Activated CD8-positive, alpha-beta memory T cell treated with anti-CD3 and anti-CD28 coated beads for 1 hour (primary cell): ENCODE measurements at places on chromosomes 7 and 10.

DNA sequence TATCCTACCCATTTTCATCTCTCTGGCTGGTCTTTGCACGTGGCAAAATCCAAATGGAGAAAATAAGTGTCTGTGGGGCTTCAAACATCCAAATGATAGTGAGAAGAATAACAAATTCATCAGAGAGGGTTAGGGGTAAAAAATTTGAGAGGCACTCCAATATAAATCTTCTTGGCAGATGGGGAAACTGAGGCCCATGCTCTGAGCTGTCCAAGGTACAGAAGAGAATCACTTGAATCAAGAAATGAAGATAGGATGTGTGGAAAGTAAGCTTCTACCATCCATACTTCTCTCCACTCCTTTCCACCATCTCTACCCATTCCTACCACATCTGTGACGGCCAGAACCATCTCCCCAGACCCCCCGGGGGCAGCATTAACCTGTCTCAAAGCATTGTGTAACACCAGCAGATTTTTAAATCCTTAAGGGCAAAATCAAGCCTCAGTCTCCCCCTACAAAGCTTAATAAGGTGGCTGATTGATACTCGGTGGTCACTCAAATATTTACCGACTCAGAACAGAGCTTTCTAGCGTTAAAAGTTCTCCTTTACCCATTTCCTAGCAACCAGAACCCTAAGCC lies 818 bp downstream of the GOT1 start:
- no peak for DNase-seq

DNA sequence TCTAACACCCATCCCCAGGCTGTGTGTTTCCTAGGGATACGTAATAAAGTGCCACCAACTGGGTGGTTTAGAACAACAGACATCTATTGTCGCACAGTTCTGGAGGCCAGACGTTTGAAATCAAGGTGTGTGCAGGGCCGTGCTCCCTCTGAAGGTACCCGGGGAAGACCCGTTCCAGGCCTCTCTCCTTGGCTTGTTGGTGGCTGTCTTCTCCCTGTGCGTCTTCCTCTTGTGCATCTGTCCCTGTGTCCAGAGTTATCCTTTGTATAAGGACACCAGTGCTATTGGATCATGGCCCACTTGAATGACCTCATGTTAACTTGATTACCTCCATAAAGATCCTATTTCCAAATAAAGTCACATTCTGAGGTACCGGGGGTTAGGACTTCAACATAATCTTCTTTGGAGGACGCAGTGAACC lies 15.6 kb downstream of the GRK5 start:
- DNase-seq = no peak

- no peak for DNase-seq
Measured at GRCh38 chr10:122147663-122148062, 123.4 kb upstream of the BTBD16 start.

GRCh38 chr7:25408012-25408687 lies 179.9 kb upstream of the NPVF start:
- DNase-seq = no peak

- no peak for DNase-seq
Measured at GRCh38 chr7:122311050-122311700, 6.6 kb upstream of the FEZF1 start.

DNA sequence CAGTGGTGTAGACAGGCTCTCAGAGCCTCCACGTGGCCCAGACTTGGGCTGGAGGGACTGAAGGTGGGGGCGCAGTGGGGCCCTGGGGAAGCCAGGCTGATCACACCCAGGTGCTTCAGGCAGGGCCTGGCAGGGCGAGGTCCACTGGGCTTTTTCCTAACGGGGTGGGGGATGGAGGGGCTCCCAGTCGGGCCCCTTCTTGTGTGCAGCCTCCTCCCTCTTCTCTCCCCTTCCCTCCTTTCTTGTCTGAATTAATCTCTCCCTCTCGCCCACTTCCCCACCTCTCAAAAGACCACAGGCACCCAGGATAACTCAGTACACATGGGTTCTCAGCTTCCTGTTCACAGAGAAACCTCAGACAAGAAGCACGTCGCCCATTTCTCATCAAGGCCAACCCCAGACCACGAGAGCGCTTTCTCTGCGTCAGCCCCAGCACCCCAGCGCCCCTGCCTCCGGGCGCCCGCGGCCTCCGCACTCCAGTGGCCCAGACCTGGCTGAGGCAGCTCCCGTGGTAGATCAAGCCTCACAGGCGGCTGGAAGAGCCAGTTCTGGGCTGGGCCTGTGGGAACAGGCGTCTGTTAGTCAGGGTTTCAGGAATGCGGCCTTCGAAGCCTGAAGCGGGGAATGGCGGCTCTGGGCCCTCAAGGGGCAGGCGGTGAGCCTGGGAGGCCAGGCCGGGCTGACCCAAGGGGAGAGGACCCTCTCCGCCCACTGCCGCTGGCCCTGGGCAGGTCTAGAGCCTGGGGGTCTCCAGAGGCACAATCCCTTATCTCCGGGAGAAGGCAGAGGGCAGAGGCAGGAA lies 50.6 kb downstream of the PWWP2B start:
- DNase-seq = peak; percentile 53

DNA sequence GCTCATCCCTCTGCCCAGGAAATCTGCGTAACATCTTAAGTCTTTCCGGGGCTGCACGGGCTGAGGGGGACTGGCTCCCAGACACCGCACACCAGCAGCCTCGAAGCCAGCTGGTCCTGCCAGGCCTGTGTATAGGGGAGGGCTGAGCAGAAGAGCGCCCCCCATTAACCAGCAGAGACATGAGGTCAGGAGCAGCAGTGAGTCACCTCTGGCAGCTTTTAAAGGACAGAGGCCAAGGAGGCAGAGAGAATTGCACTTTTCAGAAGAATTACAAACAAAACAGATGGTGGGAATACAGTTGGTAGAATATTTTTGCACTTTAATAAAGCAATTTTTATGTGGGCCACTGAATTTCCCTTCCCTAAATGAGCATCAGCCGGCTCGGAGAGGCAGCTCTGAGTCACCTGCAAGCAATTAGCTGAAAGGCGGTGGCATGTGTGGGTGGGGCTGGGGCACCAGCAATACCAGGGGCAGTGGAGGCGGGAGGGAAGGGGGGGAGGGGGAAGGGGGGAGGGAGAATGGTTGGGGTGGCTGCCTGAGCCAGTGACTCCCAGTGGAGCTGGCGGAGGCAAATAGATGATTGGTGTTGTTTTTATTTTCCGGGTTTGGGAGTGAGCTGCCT lies 39.1 kb downstream of the GOLGA7B start:
- no peak for DNase-seq

DNA sequence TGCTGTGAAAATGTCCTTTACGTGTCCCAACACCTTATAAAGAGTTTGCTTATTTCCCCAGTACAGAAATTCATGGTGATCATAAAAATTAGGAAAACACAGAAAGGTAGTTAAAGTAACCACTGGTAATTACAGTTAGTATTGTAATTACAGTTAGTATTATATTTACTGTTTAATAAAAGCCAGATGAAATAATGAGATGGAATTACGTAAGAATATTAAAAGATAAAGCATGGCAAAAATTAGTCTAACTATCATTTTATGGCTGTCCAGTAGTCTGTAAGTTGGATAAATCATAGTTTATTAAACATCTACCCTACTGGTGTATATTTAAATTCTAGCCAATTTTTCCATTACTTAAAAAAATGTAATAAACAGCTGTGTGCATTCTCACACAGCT lies 638.8 kb downstream of the ACTR3B start:
- no peak for DNase-seq

DNA sequence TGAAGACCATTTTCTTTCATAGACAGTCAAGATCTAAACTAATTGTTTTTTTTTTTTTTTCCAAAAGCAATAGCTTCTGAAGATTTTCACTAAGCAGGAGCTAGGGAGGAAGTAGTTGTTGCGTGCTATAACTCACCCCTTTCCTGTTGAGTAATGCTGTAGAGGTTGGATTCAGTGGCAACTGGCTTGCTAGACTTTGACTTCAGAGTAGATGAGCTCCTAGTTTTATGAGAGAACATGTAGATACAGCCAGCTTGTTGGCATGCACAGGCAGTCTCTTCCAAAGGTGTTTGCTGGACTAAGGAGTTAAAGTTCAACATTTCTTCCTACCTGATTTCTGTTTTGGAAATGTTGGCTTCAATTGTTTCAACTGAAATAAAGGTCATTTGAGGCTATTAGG lies 66.2 kb upstream of the MXI1 start:
- no peak for DNase-seq

DNA sequence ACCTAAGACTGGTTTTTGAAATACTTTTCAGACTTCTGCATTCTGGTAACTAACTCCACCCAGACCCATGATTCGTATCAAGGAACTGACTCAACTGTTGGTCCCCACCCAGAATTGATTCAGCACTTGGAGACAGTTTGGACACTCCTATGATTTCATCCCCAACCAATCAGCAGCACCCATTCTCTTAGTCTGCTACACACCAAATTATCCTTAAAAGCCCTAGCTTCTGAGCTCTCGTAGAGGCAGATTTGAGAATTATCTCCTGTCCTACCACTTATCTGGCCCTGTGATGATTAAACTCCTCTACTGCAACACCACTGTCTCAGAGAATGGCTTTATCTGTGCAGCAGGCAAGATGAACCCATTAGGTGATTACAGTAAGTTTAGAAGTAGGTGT lies 7.7 kb upstream of the GSTO1 start:
- no peak for DNase-seq

GRCh38 chr10:11386044-11386443 lies 225.4 kb downstream of the USP6NL start:
- no peak for DNase-seq

DNA sequence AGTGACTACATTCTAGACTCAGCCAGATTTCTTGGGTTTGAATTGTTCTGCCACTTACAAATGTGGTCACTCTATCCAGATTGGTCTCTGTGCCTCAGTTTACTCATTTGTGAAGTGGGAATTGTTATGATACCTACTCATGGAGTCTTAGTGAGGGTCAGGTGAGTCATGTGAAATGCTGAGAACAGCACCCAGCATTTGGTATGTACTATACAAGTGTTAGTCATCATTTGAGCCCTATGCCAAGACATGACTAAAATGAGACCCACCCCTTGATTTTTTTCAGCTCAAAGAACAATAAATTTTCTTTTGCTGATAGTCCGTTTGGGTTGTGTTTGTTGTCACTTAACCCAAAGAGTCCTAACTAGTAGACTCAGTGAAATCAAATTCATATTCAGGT lies 92.8 kb downstream of the CHN2 start:
- DNase-seq = no peak

DNA sequence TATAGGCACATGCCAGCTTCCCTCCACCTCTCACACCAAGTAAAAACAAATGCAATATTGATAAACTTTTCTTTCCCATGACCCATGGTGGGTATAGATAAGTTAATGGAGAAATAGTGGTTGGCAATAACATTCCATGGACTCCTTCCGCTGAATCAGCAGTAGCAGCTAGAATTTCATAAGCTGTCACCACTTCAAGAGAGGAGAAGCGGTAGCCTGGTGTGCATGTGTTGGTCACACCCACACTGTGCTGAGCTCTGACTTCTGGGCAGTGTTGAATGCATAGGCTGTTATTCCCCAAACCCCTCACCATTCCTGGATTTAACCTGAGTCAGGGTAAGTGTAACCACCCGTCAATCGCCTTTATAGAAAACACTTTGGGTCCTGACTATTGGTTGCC lies 32.5 kb upstream of the BMPER start:
- no peak for DNase-seq

DNA sequence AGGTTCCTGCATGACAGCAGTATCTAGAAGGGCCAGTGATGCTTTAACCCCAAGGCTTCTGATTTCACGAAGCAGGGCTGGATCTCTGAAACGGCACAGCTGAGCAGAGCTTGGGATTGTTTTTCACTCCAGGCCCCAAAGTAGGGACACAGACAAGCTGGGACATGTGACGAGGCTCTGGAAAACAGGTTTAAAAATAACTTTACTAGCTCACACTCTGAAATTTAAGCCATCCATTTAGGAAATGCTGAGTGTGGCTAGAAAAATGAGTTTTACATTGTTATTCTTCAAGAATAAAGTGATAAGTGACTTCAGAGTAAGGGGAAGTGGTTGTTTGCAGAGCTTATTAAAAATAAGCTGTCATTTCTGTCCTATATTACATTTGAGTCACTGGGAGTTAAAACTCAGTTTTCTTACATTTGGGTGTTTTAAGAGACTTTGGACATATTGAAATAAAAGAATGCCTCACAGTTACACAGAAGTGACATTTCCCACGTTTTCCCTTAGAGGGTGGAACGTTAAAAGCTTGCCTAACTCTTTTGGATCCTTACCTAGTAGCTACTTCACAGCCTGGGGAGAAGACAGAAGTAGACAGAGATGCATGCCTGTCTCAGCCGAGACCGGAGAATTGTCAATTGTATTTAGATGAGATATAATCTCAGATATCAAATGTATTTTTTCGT lies 107.8 kb downstream of the GALNT17 start:
- DNase-seq = no peak

GRCh38 chr7:106504645-106505044 lies 156.3 kb downstream of the CCDC71L start:
- DNase-seq = no peak

DNA sequence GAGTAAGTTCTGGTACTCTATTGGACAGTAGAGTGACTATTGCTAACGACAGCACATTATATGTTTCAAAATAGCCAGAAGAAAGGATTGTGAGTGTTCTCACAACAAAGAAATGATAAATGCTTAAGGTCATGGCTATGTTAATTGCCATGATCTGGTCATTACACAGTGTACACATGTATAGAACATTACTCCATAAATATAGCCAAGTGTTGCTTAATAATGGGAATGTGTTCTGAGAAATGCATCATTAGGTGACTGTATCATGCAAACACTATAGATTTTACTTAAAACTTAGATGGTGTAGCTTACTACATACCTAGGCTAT lies 19.6 kb downstream of the EPC1 start:
- DNase-seq = no peak

DNA sequence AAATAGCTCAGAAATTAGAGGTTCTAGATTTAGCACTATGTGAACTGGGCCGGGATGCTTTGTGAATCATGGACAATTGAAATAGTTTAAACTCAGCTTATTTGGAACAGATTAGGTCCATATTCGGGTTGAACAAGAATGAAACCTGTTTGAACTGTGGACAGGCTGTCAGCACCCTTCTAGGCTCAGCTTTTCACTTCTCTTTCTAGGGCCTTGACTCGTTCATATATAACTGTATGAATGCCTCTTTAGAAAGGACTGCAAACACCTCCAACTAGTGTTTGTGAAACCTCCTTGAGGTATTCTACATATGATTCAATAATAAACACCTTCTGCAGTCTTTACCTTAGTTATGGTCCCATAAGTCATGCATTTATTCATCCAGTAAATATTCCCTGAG lies 115.6 kb downstream of the REEP3 start:
- no peak for DNase-seq

GRCh38 chr7:45026984-45027773 lies 27.2 kb downstream of the CCM2 start:
- DNase-seq = no peak

DNA sequence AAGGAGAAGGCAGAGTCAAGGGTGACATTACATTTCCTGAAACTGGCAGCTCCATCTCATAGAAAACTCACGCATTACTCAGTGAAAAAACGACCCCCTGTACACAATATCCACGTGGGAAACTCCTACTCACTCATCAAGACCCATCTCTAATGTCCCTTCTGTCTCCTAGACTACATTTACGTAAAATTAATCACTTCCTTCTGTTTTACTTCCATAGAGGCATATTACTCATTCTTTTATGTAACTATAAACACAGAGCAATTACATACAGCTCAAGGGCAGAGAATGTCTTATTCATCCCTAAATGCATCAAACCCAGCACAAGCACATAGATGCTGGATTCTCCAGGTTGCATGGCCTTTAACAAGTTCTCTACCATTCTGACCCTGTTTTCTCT lies 281.8 kb downstream of the KCNMA1 start:
- no peak for DNase-seq

GRCh38 chr10:31341552-31341951 lies 22.5 kb downstream of the ZEB1 start:
- DNase-seq = no peak

- no peak for DNase-seq
Measured at GRCh38 chr10:35300063-35300699, 36.1 kb upstream of the CCNY start.
